ENCODE measurements at places on chromosomes 13 and 19. TPM values are rescaled to one million over a fixed set of nuclear protein-coding genes. Genes with fewer than 3 reads are reported as not detected.

INSL3 gene
- not detected for total RNA-seq

FAAP24 gene
- total RNA-seq: 3.8 TPM

PNMA8B gene
- total RNA-seq: 0.08 TPM

LMTK3 gene
- 4.9 TPM for total RNA-seq

MCF2L gene
- total RNA-seq: 9.7 TPM

ZNF324 gene
- total RNA-seq: 9.2 TPM

TEX101 gene
- 3.3 TPM for total RNA-seq

MAST1 gene
- total RNA-seq: not detected

OLFM4 gene
- total RNA-seq: 3.0 TPM

SERTAD3 gene
- total RNA-seq: 20.7 TPM

STOML3 gene
- not detected for total RNA-seq
